ENCODE measurements at places on chromosomes 6 and 20. TPM values are rescaled to one million over a fixed set of nuclear protein-coding genes. Genes with fewer than 3 reads are reported as not detected.

- H3K27ac ChIP-seq = no peak overlapping the region
- peak; percentile 26 for DNase-seq
- no peaks in the 10 kb centered on the region for H3K4me1 ChIP-seq
- H3K36me3 ChIP-seq = no peaks in the 10 kb centered on the region
Measured at GRCh38 chr6:71510057-71510713, 221.6 kb downstream of the OGFRL1 start.

GRCh38 chr6:168322966-168323365, 3.4 kb upstream of the DACT2 start:
- no peak overlapping the region for H3K27ac ChIP-seq
- no peaks in the 10 kb centered on the region for H3K4me1 ChIP-seq
- no peak overlapping the region for H3K4me3 ChIP-seq

DNA sequence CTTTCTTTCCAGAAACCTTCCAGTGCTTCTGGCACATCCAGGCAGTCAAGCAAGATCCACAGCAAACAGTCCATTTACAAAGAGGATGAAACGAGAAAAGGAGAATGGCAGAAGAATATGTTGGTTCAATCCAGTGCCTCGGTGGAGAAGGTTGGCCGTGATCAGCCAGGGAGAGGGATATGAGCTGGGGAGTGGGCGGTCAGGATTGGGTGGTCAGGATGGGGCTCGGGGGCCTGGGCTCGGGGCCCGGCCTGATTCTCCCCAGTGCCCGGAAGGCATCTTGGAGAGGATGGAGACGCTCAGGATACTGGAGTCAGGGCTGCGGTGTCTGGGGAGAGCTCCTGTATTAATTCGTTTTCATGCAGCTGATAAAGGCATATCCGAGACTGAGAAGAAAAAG, 61.3 kb downstream of the EFCAB8 start:
- H3K27ac ChIP-seq = no peak overlapping the region
- no peak for DNase-seq
- no peaks in the 10 kb centered on the region for H3K4me1 ChIP-seq

- H3K27ac ChIP-seq = no peak overlapping the region
- peaks cover 14% of the 10 kb centered on the region for H3K36me3 ChIP-seq
- no peaks in the 10 kb centered on the region for H3K4me1 ChIP-seq
- no peak for DNase-seq
- no peaks in the 10 kb centered on the region for H3K27me3 ChIP-seq
Measured at GRCh38 chr6:43524483-43524961, 7.6 kb downstream of the POLR1C start.

- no peak overlapping the region for H3K4me3 ChIP-seq
- no peaks in the 10 kb centered on the region for H3K27me3 ChIP-seq
- no peaks in the 10 kb centered on the region for H3K36me3 ChIP-seq
- H3K27ac ChIP-seq = no peak overlapping the region
Measured at GRCh38 chr6:3835055-3835731, 14.0 kb upstream of the FAM50B start.

DNA sequence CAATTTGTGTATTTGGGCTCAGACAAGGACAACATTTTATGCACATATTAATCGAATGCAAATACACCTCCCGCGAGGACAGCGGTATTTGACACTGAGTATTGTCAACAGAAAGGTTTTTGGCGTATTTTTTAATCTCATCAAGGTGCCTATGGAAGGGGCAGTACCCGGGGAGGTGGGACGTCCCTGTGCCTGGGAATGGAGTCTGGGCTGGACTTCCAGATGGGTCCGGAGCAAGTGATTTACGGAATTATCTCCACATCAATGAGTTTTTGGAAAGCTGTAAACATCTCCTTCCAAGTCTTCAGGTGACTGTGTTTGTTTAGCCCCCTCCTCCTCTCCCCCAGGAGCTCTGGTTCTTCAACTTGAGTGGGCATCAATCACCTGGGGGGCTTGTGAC, 39.8 kb downstream of the PRR18 start:
- H3K36me3 ChIP-seq = no peaks in the 10 kb centered on the region
- no peaks in the 10 kb centered on the region for H3K27me3 ChIP-seq
- no peak overlapping the region for H3K27ac ChIP-seq
- no peak for DNase-seq
- no peak overlapping the region for H3K4me3 ChIP-seq
- no peaks in the 10 kb centered on the region for H3K4me1 ChIP-seq

- no peak overlapping the region for H3K27ac ChIP-seq
- no peak overlapping the region for H3K4me3 ChIP-seq
- no peaks in the 10 kb centered on the region for H3K4me1 ChIP-seq
- H3K27me3 ChIP-seq = no peaks in the 10 kb centered on the region
Measured at GRCh38 chr6:43142101-43142500, 29.0 kb upstream of the SRF start.

BMP5 gene
- 2.4 TPM for total RNA-seq

CCN5 gene
- 0.84 TPM for total RNA-seq

KCNQ2 gene
- total RNA-seq = 0.27 TPM
